EH (cell line): ENCODE measurements at places on chromosomes 12 and 14.
A peak's percentile ranks its signal among the peaks of the same experiment; 100 is the strongest.

- DNase-seq, result no peak
These were observed 17.8 kb downstream of the DCAF5 start for GRCh38 chr14:69135133-69135532.

- peak; percentile 30 for DNase-seq
These were observed 346.2 kb upstream of the PRICKLE1 start for GRCh38 chr12:42935756-42936155.

GRCh38 chr12:83153177-83153576, 466.5 kb downstream of the TMTC2 start:
- no peak for DNase-seq

GRCh38 chr12:9169979-9170634, 38.1 kb downstream of the PZP start:
- DNase-seq, result no peak

GRCh38 chr12:118035190-118036041, 18.9 kb downstream of the RFC5 start:
- DNase-seq, result peak; percentile 55

- DNase-seq, result peak; percentile 35
These were observed 130.8 kb upstream of the FLRT2 start for GRCh38 chr14:85399186-85399585.

DNA sequence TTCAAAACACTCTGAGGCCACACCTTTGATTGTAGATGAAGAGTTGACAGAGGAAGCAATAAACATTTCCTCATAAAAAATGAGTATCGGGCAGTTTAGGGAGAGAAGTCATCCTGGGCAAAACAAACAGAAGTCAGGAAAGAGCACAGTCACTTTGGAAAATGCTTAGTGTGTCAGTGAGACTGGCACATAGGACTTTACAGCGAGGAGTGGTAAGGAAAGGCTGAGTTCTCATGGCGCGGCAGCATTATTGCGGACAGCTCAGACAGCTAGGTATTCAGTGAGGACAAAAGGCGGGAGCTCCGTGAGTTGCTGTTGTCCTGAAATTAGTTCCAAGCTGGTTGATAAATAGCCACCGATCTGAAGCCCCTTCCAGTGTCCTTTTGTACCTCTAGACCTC, 229.9 kb downstream of the SNAPC1 start:
- no peak for DNase-seq

DNA sequence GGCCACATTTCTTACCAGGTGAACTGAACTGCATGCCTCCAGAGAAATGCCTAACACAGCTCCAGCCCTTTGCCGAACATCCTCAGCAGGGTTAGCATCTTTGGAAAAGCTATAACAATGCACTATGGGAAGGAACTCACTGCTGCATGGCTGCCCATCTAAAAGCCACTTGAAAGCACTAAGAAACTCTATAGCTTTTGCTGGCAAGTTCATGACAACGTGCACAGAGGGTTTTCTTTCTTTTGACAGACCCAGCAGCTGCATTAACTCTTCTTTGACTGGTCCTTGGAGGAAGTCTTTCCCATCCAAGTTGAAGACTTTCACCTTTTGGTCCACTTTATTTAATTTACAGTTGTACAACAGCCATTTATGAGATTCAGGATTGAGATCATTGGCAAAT, 5.3 kb downstream of the TRMT5 start:
- DNase-seq, result no peak

- DNase-seq, result no peak
These were observed 29.5 kb downstream of the CCDC198 start for GRCh38 chr14:57464008-57464730.

DNA sequence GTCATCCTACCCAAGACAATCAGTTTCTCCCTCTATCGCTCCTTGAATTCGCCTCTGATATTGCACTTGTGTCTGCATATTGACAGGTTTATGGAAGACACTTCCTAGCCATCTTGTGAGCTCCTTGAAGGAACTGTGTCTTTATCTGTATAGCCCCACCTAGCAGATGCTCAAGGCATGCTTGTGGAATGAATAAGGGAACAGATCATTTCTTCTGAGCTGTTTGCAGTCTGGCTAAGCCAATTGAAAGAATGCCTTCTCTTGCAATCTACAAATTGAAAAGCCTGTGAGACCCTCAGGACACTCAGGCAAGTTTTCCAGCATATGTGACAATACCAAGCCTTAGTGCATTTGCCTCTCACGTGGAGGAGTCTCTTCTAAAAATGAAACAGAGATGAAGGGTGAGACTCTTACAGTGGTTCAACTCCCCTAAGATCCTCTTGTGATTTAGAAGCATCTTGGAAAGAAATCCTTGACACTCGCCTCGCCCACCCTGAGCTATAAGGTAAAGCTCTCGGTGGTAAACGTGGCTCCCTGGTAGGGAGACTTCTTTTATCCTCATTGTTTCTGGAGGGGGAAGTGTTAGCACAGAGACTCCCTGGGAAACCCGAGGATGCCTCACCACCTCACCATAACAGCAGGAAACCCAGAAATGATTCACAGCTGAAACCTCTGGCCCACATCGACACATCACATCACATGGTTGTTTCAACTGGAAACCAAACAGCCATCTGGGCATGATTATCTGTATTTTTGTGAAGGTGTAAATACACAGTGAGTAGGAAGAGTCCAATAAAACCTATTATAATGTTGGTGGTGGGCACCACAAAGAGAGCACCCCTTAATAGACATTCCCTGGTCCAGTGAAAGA, 112.3 kb upstream of the BCL2L14 start:
- peak; percentile 94 for DNase-seq

- no peak for DNase-seq
These were observed 34.1 kb downstream of the PSMC1 start for GRCh38 chr14:90290337-90291011.

DNA sequence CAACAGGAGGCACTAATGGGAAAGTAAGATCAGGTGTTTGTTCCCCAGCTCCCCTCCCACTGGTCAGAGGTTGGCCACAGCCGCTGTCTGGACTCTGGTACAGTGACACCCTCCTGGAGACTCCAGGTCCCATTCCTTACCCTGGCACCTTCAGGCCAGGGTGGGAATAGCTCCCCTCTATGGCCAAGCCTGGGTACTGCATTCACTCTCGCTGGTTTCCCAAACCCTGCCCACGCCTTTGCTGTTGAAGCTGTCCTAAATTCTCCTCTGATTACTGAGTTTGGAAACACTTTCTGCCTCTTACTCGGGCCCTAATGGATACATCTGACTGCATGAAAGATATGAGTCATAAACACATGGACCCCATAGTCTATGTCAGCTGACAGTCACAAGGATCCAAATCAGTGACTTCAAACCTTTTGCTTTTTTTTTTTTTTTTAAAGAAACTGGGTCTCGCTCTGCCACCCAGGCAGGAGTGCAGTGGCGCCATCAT, 17.9 kb downstream of the HRK start:
- DNase-seq, result peak; percentile 68

GRCh38 chr12:23139026-23139425, 514.1 kb downstream of the ETNK1 start:
- no peak for DNase-seq

DNA sequence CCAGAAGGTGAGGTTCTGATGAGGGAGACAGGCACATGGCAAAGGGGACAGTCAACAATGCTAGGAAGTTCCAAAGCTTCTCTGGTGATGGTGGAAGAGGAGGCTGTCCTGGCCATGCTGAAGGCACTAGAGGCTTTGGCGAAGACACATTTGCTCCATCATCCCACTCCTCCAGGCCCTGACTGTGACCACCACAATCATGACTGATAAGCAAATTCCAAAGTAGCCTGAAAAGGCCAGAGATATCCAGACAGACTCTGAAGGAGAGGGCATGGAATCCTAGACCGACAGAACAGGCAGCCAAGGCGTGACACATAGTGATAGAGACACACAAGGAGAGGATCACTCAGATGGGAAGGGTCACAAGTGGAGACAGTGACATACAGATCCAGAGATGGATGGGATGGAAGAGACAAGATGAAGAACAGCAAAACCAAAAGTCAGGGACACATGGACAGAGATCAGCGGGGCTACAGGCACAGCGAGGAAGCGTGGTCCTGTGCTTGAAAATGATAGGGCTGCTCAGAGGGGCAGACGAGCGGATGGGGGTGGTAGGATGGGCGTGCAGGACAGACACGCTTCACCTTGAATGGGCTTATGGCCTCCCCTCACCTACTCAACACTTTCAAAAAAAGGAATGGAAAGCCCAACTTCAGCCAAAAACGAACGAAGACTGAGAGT, 1.3 kb downstream of the ZFHX2 start:
- no peak for DNase-seq

GRCh38 chr12:26149968-26150500, 25.2 kb upstream of the BHLHE41 start:
- no peak for DNase-seq

DNA sequence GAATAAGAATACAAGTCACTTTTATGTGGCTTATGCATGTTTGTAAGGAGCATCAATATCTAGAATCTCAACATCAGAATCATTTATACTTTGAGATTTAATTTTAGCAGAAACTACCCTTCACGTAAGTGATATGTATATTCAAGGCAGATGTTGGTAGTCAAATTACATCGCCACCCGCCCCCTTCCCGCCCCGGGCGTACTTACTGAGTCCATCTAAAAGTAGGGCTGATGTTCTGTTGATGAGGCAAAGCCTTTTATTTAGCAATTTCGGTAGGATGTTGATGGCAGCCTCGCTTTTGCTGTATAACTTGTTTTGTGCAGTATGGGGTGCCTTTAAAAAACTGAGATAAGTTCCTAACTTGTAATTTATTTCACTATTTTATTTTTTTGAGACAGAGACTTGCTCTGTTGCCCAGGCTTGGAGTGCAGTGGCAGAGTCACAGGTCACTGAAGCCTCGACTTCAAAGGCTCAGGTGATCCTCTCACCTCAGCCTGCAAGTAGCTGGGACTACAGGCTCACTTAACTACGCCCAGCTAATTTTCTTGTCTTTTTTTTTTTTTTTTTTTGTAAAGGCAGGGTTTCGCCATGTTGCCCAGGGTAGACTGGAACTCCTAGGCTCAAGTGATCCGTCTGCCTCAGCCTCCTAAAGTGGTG, 30.8 kb downstream of the KTN1 start:
- DNase-seq, result no peak

DNA sequence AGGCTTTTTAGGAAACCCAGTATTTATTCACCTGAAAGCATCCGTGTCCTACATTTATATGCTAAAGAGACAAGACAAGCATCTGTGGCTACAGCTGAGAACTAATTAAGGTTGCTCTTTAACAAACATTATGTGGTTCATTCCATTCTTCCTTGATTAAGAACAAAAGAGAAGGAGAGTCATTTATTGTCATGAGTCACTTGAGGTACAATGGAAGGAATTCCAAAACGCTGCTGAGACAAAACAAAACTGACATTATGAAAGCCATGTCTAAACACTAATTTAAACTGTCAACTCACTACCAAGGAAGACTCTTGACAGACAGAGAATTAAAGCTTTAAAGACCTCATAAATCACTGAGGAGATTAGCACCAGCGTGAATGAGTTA, 214.4 kb downstream of the BMP4 start:
- DNase-seq, result no peak

GRCh38 chr14:91729756-91730155, 2.1 kb downstream of the CATSPERB start:
- no peak for DNase-seq

- DNase-seq, result no peak
These were observed 39.3 kb upstream of the ACSM4 start for GRCh38 chr12:7264538-7264937.

GRCh38 chr12:119804011-119804641, 73.0 kb downstream of the CIT start:
- peak; percentile 88 for DNase-seq

GRCh38 chr14:24278424-24278823, 7.0 kb upstream of the RABGGTA start:
- DNase-seq, result no peak

GRCh38 chr12:6355491-6356373, 13.9 kb upstream of the TNFRSF1A start:
- DNase-seq, result no peak

DNA sequence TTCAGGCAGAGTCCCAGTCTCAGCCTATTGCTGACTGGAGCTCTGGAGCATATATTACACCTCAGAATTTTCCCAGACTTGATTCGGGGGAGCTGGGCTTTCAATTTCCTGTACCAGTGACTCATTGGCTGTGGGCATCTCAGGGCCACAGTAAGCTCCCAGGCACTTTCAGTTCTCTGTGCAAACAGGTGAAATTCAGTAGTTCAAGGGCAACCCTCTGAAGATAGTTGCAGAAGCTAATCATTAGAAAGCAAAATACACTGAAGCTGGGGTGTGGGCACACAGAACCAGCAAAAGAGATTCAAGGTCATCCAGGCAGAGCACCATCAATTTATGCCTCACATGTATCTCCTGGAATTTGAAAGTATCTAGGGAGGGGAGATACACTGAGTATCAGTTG, 8.1 kb upstream of the NIN start:
- DNase-seq, result peak; percentile 45

GRCh38 chr12:104636496-104636895, 179.7 kb downstream of the CHST11 start:
- DNase-seq, result no peak

DNA sequence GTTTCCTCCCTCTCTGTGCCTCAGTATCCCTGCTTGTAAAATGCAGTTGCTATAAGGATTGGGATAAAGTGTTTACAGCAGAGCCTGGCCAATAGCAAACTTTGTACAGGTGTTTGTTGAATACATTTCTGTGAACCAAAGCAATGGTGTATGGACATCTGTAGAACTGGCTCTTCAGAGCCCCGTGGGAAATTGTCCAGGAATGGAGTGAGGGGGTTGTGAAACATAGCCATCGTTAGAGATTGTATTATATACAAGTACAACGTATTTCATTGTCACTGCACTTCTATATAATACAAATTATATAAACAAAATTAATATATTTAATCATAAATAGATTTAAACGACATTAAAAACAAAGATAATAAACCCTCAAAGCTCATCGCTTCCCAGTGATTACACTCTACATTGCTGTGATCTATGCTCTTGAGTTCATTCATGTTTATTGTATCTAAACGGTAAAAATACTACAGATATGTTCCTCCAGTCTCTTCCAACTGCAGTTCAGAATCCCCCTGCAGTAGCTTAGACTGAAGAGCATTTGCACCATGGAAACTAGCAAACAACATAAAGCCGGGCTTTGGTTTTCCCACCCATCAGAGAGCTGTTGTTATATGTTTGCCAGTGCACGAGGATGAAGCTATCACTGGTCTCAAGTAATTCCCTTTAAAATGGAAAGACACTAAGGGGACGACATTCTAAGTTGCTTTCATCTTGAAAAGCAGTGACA, 216.7 kb downstream of the TMEM132C start:
- DNase-seq, result no peak

DNA sequence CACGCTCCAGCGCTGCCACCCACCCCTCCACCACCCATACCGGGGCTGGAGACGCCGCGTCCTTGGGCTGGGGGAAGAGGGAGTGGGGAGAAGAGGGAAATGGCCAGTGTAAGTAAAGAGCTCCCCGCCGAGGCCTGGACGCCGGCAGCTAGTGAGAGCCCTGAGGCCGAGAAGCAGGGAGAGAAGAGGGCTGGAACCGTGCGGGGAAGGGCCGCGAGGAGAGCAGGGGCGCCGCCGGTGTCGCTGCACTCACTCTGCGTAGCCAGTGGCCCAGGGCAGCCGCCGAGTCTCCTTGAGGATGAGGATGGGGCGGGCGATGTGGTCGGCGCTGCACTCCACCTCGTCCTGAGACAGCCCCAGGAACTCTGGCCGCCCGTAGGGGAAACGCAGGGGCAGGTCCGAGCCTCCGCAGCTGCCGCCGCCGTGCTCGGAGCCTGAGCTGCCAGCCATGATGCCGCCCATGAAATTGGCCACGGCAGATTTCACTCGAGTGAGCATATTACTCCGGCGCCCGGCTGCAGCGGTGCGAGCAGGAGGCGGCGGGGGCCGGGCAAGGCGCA, 631 bp downstream of the PPM1H start:
- peak; percentile 57 for DNase-seq

- no peak for DNase-seq
These were observed 690.7 kb upstream of the TBX3 start for GRCh38 chr12:115374480-115375185.

GRCh38 chr12:2961705-2962104, 2.5 kb downstream of the TEAD4 start:
- no peak for DNase-seq
